ENCODE measurements at places on chromosomes 11 and 22.

GRCh38 chr22:35575116-35575748 is 34.6 kb downstream of the RASD2 start:
- DNase-seq, result no peak

- no peak for DNase-seq
These were observed 97.2 kb upstream of the BLID start for GRCh38 chr11:122213171-122213570.

GRCh38 chr22:27274770-27275449 is 526.6 kb downstream of the MN1 start:
- DNase-seq, result no peak

GRCh38 chr11:126029805-126030204 is 32.9 kb downstream of the CDON start:
- DNase-seq, result no peak

DNA sequence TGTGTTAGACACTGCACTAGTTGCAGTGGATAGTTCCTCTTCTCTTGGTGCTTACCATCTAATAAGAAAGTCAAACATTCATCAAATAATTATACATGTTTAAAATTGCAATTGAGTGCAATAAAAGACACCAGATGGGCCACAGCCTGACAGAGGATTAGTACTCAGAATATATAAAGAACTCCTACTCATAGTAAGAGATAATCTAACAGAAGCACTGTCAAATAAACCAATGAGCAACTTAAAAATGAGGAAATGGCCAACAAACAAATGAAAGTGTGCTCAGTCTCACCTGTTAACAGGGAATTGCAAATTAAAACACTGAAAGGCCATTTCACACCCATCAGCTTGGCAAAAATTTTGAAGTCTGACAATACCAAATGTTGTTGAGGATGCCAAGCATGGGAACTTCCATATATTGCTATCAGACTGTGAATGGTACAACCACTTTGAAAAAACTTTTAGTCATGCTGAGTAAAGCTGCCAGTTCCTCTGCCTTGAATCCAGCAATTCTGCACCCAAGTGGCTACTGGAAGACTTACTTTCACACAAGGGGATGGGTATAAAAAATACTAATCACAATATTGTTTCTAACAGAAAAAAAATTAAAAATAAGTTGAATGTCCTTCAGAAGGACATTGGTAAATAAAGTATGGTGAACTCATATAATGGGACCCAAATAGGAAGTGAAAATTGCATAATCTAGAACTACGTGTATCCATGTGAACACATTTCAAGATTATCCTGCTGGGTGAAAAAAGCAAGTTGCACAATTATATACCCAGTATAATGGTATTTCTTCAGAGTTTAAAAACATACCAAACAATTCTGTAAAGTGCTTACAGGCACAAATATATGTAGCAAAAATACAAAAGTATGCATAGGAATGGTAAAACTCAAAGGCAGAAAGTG is 41.4 kb upstream of the CREB3L1 start:
- DNase-seq, result no peak

DNA sequence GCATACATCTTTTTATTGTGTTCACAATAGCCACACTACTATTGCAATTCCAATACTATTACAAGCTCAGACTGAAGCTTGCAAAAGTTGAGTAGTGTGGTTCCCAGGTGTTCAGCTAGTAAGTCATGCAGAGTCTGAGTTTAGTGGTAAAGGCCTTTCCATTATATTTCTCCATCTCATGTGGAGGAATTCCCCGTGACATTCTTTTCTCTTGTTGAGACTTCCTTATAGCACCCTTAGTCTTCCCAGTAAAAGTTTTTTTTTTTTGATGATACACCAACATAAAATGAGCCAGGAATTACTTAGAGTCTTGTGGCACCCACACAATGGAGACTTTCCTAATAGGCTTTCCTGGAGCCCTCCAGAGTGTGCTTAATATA is 110.8 kb downstream of the UVRAG start:
- DNase-seq, result no peak

DNA sequence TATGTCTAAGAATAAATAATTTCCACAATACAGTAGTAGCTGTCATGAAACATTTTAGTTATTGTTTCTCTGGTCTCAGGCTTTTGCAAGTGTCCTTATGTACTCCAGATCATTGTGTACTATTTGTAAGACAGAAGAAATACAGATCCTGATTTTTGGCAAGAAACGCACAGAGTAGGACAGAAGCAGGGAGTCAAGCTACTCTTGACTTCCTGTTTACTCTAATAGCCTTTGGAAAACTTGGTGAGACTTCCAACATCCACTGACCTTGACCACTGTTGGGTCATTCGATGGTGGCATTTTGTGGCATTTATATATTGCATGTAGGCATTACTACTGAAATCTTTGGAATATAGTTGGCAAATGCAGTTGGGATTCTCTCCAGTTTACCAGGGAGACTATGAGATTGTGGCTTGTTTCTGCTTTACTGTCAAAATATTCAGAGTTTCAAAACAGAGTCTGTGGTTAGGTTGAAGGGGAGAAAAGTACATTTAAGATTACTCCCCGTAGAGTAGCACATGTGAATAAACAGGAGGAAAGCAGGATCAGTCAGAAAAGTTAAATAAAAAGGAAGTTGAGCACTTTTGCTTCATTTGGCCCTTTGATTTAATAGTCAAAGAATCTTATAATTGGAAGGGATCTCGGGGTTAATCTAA is 726.1 kb upstream of the CCDC90B start:
- DNase-seq, result no peak

GRCh38 chr22:45907378-45907777 is 69.6 kb downstream of the WNT7B start:
- no peak for DNase-seq

DNA sequence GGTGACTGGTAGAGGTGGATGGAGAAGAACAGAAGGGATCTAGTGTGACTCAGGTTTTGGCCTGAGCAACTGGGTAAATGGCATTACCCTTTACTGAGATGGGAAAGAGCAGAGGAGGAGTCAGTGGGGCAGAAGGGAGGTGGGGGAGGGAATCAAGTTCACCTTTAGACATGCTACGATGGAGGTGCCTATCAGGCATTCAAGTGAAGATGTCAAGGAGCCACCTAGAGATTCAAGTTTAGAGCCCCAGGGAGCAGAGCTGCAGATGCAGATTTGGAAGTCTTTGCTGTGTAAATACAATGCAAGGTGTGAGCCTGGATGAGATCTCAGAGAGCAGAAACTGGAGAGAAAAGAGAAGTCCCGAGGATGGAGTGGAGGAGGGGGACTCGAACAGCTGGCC is 979 bp upstream of the MOGAT2 start:
- no peak for DNase-seq

GRCh38 chr22:31748490-31748889 is 1.4 kb downstream of the PRR14L start:
- no peak for DNase-seq

DNA sequence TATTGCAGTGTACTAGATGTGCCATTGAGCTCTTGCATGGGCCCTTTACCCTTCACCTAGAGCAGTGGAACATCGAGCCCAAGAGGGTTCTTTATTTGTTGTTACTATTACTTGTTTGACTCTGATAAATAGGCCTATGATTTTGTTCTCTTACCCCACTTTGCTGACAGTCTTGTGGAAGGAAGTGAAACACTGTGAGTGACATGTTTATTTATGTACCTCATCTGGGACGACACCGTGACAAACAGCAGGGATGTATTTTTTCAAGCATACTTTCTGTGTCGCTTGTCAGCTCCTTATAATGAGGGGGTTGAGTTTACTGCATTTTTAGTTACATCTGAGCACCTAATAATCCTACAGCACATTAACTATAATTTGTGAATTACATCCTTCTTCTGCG is 1010.3 kb upstream of the TENM4 start:
- DNase-seq, result no peak

GRCh38 chr11:102780491-102780918 is at the start of gene MMP10:
Gene MMP10, minus strand, starts transcription at chr11:102780628. Its CDS starts 37 bp downstream, at chr11:102780591.
- no peak for DNase-seq

GRCh38 chr11:83306200-83307080 is 20.3 kb upstream of the CCDC90B start:
- no peak for DNase-seq

- no peak for DNase-seq
These were observed 1299.3 kb downstream of the TBC1D22A start for GRCh38 chr22:48061726-48062125.

- DNase-seq, result no peak
These were observed 31.6 kb upstream of the CAVIN3 start for GRCh38 chr11:6351782-6352382.

DNA sequence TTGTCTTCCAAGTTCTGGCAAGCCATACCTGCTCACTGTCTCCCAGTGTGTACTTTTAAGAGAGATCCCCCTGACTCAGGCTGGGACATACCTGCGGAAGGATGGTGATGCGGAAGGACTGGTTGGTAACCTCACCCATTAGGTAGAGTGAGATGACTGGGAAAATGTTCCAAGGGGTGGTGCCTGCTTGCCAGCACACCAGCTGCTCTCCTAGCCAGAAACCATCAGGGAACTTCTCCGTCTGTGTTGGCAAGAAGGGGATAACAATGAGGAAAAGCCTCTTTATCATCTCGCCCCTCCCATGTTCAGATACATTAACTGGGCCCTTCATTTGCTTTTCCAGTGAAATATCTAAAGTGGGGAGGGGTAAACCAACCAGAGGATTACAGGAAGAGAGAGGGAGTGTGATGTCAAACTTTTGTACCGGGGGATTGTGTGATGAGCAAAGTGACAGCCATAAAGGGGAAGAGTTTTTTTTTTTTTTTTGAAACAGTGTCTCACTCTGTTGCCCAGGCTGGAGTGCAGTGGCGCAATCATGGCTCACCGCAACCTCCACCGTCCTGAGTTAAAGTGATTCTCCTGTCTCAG is at the start of gene BACE1-AS:
TSS of gene BACE1-AS (plus strand) at position 538 of the 588 bp plus-strand sequence.
- no peak for DNase-seq

GRCh38 chr11:43979571-43980219 is 37.3 kb downstream of the C11orf96 start:
- DNase-seq, result no peak

DNA sequence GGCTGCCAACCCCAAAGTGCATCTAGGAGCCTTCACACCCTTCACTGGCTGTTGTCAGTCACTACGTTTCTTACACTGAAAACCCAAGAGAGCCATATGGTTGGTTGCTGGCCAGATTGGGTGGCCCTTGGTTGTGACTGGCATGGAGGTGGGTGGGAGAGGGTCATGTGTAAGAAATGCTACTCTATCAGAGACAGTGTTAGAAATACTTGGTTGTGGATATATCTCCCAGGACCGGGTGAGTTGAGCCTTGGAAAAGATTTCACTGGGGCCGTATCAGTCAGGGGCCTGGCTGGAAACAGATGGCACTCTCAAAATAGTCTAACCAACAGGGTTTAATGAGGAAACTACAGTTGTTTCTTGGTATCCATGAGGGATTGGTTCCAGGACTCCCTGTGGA is 15.2 kb downstream of the ENDOD1 start:
- no peak for DNase-seq

DNA sequence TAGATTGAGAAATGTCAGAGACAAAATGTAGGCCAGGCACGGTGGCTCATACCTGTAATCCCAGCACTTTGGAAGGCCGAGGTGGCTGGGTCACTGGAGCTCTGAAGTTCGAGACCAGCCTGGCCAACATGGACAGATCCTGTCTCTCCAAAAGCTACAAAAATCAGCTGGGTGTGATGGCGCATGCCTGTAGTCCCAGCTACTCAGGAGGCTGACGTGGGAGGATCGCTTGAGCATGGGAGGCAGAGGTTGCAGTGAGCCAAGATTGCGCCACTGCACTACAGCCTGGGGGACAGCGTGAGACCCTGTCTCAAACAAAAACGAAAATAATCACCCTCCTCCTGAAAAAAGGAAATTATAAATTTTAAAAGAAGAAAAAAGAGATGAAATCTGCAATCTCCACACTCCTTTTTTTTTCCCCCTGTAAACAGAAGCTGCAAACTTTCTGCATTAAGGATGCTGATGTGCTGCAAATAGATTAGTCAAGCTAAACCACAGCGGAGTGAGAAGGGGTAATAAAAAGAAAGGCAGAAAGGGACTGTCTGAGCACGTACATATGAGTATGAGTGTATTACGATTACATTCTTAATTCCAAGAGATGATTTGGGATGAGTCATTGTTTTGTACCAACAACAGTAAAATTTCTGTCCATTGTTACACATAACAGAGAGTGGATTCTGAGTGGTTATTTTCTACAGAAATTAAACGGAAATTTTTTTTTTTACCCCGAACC is 87.3 kb downstream of the SIK3 start:
- no peak for DNase-seq

DNA sequence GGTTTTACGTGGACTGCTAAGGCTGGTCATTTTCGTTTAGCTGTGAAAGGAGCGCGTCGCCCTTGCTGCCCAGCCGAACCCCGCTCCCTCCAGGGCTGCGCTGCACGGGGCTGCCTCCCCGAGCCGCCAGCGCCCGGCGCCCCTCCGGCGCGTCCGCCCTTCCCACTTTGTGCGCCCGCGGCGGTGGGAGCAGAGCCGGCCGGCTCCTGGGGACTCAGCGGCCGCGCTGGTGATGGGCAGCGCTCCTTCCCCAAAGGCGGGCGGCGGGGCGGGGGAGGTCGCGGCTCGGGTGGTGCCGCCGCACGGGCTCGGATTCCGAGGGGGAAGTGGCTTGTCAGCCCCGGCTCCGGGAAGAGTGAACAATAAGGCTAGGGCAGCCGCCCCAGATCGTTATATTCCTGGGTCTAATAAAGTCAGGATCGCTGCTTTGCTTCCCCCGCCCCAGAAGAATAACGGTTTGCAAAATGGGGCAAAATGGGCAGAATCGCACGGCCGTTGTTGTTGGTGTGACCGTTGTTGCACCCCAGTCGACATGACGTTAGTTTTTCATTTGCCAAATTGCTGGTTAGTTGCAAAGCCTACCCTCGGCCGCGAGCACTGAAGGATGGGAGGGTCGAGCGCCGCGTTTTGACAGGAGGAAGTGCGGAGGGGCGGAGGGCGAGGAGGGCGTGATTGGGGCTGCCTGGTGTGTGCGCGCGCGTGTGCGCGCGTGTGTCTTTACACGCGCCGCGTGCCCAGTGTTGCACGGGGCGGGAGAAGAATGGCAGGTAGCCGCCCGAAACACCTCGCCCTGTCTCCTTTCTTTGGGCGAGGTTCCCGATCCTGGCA is 745 bp downstream of the NCAM1 start:
- no peak for DNase-seq

DNA sequence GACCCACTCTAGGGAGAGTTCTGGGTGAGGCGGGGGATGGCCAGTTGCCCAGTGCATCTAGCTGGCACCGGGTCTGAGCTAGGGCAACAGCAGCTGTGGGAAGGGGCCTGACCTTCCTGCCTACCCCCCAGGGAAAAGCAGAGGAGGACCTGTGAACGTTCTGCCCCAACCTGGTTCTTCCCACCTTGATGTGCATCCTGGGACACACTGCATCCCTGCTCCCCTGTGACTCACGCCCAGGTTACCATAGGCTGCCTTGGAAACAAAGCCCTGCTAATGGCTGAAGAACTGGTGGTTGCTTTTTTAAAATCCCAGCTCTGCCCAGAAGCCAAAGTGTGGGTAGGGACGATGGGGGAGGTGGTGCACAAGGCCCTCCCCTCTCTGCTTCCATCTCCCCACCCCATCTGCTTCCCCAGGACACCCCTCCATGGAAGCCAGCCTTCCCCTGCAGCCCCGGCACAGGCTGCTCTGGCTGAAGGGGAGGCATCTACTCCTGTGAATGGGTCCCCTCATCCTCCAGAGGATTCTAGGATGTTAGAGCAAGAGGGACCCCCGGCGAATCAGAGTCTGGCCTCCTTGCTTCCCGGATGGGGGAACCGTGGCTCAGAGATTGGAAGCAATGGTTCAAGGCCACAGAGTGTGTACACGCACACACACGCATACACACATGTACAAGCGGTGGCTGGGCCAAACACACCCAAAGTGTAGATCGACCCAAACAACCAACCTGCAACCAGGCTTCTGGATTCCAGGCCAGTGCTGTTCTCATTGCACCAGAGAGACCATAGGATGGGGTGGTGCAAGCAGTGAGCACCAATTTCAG is 7.6 kb upstream of the C11orf96 start:
- no peak for DNase-seq

Data from activated T-helper 1 cell treated with anti-CD3 and anti-CD28 coated beads, Interleukin-2, amount 50 U/mL, for 16 hours (primary cell).